ENCODE measurements at places on chromosomes 16 and 17.

DNA sequence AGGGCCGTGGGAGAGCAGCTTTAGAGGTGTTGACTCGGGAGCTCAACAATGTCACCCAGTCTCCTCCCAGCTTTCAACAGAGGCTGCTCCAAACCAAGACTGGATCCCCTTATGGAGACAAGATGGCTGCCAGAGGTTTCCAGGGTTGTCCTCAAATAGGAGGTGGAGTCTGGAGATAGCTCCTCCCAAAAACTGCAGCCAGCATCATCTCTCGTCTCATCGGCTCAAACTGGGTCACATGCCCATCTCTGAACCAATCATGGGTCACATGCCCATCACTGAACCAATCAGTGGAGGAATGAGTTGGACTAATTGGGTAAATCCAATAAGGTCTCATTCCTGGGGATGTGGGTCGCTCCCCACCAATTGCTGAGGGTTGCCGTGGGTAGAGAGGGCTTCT is 41.1 kb upstream of the C16orf82 start:
- DNase-seq, result no peak

GRCh38 chr17:71959154-71959553 is 161.7 kb upstream of the SOX9 start:
- no peak for DNase-seq

DNA sequence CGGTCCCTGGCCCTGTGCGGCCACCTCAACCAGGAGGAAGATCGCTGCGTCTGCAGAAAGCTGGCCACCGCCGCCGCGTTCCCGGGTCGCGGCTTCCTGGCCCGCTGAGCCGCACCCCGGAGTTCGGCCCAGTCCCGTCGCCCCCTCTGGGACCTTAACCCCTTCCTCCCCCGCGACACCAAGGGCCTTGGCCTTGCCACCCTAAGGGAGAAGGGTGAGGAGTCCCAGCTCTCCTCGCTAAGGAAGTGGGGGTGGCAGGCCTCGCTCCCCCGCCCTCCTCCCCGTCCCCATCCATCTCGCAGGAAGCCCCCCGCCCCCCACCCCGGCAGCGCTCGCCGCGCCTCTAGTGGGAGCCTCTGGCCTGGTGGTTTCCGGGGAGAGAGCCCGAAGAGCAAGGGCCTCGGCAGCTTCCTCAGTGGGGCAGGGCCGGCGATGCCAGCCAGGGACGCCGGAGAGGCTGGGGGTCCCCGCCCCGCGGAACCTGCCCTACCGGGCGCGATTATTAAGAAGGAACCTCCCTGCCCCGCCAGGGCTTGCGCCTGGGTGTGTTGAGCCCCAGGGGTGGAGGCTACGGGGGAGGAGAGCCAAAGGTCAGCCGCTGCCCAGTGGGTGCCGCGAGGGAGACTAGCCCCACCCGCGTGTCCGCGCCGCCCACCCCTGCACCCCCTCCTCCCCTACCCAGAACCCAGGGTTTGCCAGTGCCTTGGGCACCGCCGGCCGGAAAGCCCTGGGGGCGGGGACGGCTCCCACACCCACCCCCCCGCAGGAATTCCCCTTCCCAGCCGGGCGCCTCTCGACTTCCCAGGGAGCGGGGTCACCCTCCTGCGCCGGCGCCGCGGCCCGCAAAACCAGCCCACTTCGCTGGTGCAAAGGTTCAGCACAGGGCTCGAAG is 6.8 kb downstream of the CBX4 start:
- DNase-seq, result no peak

DNA sequence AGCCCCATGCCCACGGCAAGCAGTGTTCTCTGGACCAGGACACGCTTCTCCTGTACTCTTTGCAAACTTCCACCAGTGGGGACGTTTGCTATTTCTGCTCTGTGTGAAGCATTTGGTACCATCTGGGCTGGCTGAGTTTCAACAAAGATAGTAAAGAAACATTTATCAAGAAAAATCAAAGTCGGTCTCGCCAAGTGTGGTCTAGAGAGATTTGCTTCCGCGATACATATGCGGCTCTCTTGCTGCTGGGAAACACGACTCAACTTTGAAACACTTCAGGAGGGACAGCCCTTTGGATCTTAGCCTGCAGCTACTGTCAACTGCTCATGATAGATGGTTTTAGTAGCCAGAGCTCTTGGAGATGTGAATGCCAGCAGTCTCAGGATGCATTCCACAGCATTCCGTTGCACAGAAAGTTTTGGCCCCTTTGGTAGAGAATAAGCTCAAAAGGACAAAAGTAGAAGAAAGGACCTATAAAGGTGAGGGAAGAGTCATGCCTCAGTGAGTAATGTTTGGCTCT is 168.2 kb upstream of the CACNG3 start:
- no peak for DNase-seq

Data from NCI-H2107 (cell line).